Pons (tissue), 1 donor: ENCODE measurements at places on chromosomes 3 and 15.
A peak's percentile ranks its signal among the peaks of the same experiment; 100 is the strongest.

- DNase-seq, result no peak
Measured at GRCh38 chr3:127750226-127751031, 71.9 kb downstream of the MGLL start.

DNA sequence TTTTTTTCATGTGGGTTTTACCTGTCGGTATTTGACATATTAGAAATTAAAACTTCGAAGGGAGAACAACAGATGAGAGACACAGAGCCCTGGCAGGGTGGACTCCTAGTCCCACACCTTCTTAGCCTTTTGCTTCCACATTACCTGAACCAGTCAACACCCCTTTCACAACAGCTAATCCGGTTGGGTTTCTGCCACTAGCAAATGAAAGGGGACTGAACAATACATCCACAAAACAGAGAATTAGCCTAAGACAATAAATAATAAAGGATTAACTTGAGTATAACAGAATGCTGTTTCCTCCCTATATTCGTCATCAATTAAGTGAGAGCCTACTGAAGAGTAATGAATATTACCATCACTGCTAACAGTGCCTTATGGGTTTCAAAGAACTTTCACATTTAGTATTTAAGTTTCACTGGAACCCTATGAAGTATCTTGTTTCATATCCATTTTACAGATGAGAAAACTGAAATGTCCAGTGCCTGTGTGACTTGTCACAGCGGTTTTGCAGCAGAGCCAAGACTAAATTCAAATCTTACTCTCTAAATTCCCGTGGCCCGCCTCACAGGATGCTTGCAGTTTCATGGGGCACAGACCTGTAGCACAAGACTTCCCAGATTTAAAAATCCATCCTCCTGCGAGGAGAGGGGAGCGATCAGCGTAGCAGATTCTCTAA lies 1.0 kb upstream of the RAB8B start:
- DNase-seq, result no peak

- DNase-seq, result no peak
Measured at GRCh38 chr3:81237181-81237580, 524.3 kb downstream of the GBE1 start.

- DNase-seq, result no peak
Measured at GRCh38 chr15:75884041-75884440, 19.6 kb upstream of the FBXO22 start.

DNA sequence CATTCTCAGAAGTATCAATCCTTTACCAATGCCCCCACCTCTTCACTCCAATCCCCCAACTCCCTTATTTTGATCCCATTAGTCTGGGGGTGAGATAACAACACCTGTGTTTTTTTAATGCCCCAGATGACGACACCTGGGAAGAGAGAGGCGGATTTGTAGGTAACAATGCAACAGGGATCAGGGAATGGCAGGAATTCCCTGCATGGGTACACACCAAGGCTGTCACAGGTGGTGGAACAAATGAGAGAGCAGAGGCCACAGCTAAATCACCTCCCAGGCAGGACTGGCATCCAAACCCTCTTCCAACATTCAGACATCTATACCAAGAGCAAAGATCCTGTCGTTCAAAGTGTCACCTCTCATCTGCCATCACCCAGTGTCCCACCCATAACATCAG lies 319.2 kb upstream of the TRIM42 start:
- DNase-seq, result no peak

GRCh38 chr3:22960105-22960984 lies 242.8 kb upstream of the UBE2E2 start:
- peak; percentile 53 for DNase-seq
